ENCODE measurements at places on chromosomes 11 and 22.

GRCh38 chr11:1151366-1152315 is 6.1 kb upstream of the MUC5AC start:
- DNase-seq: no peak

- no peak for DNase-seq
Observed at GRCh38 chr11:116211147-116211546, 561.6 kb downstream of the BUD13 start.

GRCh38 chr22:41822317-41823057 is 10.4 kb upstream of the SREBF2 start:
- peak; percentile 84 for DNase-seq

DNA sequence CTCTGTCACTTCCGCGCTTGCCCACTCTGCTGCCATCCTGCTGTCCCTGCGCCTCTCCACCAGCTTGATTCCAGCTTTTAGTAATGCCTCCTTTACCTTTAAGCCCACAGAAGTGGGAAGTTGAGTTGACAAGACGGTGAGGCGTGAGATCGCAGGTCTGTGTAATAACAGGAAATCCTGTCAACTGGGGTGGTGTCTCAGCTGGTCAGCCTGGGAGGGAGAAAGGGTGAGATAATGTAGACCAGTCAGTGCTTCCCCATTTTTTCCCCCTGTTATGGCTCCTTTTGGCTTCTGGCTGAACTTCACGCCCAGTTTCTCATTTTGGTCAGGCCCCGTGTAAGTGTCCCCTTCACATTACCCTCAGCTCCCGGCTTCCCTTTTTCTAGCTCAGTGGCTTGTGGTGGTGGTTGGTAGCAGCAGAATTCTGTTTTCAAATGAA is 98.9 kb downstream of the TRAF6 start:
- no peak for DNase-seq

- no peak for DNase-seq
Observed at GRCh38 chr11:7493670-7494069, 8.4 kb downstream of the OLFML1 start.

DNA sequence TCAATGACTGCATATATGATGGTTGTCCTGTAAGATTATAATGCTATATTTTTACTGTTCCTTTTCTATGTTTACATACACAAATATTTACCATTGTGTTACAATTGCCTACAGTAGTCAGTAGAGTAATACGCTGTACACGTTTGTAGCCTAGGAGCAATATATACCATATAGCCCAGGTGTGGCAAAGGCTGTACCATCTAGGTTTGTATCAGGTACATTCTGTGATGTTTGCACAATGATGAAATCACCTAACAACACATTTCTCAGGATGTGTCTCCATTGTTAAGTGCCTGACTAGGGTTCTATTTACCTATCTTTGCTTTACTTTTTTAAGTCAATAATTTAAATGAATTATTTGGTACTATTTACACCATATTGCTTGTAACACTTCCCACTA is 21.9 kb downstream of the PRR5L start:
- no peak for DNase-seq

- peak; percentile 5 for DNase-seq
Observed at GRCh38 chr11:124640666-124641065, 18.0 kb downstream of the TBRG1 start.

DNA sequence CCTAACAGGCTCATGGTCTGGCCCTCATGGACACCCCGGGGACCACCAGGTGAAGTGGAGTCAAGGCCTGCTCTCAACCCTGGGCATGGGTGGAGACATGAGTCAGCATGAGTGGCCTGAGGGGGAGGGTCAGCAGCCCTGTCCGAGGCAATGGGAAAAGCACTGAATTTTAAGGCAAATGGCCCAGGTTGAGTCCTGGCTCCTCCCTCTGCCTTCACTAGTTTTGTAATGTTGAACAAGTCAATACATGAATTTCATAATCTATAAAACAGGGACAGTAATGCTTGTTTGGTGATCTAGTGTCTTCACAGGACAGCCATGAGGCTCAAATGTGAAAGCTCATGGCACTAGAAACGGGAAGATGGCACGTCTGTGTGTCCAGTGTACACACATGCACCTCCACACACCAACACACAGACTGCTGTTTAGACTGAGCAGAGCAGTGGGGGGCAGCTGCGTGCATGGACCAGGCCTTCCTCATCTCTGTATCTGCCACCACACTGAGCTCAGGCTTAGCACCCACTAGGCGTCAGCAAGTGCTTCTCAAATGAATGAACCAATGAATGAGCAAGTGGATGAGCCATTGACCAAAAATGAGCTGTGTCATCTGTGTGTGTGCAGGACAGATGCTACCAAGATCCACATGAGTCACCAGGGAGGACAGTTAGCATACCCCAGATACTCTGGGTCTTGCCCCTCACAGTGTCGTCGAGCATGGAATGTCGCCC is 63.4 kb downstream of the NRXN2 start:
- DNase-seq: peak; percentile 95

DNA sequence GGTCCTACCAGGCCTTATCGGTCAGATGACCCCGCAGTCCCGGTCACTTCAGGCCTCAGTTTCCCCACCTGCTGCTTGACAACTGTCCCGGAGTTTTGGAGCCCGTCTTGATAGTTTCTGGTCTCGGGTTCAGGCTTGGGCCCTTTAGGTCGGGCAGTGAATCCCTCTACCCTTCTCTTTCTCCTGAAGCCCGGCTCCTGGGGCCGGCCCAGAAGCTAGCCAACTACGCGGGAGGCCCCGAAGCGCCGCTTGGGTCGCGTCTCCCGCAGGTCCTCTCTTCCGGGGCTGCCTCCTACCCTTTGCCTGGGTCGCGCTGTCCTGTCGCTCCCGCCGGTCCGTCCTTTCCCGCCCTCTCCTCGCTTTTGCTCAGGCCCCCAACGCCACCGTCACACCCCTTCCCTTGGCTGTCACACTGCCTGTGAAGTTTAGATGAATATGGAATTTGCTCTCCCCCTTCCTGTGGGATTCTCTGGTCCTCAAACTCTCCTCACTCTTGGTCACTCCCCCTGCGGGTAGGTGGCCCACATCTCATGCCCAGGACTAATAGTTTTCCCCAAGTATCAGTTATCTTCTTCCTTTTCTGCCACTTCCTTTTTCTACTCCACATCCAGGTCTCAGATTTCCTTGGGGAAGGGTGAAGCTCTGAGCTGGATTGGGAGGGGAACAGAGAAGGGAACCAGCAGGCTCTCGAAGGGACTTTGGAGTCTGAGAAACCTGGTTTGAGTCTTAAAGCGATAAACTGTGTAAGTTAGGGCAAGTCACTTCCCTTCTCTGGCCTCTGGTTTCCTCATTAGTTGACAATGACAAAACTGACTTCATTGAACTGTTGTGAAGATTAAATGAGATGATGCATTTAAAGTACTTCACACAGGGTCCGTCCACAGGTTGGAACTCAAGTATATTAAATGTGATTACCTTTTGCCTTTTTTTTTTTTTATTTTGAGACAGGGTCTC is 790 bp downstream of the RAB1B start:
- peak; percentile 70 for DNase-seq

- DNase-seq: no peak
Observed at GRCh38 chr11:65636108-65637031, 1.5 kb upstream of the SIPA1 start.

GRCh38 chr11:91906871-91907624 is 317.6 kb upstream of the FAT3 start:
- no peak for DNase-seq

- peak; percentile 20 for DNase-seq
Observed at GRCh38 chr11:63920126-63920938, 3.4 kb upstream of the RCOR2 start.

DNA sequence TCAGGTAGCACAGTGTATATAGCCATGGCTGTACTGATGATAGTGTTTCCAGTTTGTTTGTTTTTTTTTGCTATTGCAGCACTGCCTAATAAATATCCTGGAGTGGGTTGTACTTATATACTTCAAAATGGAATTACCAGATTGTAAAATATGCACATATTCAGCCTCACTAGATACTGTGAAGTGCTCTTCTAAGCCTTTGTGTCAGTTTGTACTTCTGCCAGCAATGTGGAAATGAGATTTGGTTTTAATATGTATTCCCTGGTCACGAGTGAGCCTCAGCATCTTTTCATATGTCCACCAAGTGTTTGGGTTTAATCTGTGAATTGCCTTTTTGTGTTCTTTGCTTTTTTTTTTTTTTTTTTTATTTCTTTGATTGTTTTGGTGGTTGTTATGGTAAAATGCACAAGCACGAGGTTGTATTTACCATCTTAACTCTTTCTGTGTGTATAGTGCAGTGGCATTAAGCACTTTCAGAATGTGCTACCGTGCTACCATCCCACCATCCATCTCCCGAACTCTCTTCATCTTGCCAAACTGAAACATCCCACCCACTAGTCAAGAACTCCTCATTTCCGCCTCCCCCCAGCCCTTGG is 34.9 kb downstream of the ST3GAL4 start:
- DNase-seq: no peak

DNA sequence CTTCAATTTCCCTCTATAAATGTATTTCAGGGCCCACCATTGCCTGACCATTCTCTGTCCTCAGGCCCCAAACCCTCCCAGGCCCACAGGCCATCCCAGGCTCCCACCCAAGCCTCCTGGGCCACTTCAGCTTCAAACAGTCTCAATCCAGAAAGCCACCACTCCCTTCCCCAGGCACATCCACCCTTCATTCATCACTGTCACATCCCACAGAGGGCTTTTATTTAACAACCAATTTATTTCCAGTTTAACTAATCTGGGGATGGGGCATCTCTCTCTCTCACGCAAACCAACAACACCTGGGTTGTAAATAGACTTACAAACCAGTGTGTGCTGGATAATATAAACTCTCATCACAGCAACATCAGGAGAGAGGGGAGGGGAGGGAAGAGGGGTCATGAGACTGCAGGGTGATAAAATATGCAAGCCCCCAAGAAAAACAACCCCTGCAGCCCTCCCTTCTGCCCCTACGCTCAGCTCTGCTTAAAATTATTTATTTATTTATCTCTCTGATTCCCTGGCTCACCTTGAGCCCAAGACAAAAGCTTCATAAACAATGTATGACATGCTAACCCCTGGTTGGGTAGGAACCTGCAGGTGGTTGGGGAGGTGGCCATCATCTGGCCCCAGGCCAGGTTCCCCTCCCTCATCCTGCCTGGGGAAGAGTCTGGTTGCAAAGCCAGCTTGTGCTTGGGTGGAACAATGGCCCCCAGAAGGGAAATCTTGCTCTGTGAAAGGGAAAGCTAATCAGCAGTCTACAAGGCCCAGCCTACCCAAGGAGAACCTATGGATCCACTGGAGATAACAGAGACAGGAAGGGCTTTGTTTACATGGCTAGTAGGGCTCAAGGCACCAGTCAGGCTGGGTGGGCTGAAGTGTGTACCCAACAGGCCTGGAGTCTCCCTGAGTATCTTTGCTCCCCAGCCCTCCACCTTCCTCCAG is 359.2 kb downstream of the BUD13 start:
- no peak for DNase-seq

DNA sequence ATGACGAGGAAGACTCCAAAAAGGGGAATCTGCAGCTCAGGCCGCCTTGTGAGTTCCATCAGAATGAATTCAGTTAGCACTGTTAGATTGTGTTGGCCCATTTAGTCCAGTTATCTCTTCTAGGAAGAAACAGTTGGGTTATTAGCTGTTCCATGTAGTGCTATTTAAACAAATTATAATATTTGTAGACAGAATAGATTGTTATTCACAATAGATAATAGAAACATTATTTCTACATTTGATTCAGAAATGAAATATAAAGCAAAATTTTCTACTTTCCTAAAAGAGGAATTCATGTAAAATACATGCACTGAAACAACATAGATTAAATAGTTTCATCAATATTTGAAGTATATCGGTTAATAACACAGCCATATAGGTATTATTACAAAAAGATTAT is at the start of gene OR8K5:
TSS of gene OR8K5 (minus strand) at position 101 of the 400 bp plus-strand sequence. CDS start at position 101, 0 bp downstream.
- no peak for DNase-seq

GRCh38 chr11:27392278-27393114 is 29.5 kb upstream of the CCDC34 start:
- peak; percentile 87 for DNase-seq

DNA sequence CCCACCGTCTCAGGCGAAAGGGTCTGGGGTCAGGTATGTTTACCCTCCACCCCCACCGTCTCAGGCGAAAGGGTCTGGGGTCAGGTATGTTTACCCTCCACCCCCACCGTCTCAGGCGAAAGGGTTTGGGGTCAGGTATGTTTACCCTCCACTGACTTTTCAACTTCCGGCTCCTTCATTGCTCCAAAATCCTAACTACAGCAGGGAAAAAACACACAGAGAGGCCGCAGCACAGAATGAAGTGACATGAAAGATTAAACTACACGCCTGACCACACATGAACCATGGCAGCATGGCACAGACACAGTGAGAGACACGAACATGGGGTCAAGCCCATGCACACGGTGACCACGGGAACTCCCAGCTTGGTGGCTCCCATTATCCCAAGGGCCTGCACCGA is 634.9 kb upstream of the B3GAT1 start:
- no peak for DNase-seq
